ENCODE measurements at places on chromosomes 2 and 18. TPM values are rescaled to one million over a fixed set of nuclear protein-coding genes. Genes with fewer than 3 reads are reported as not detected.

TGFA gene
- polyA plus RNA-seq: 0.55 TPM

GPD2 gene
- polyA plus RNA-seq: 8.8 TPM

MPHOSPH10 gene
- polyA plus RNA-seq: 54.1 TPM

HOXD13 gene
- not detected for polyA plus RNA-seq

SOX11 gene
- 0.60 TPM for polyA plus RNA-seq

TMEFF2 gene
- 101 TPM for polyA plus RNA-seq

FAP gene
- polyA plus RNA-seq: 3.9 TPM

GRB14 gene
- 5.9 TPM for polyA plus RNA-seq

C2orf92 gene
- polyA plus RNA-seq: 2.0 TPM

MC4R gene
- not detected for polyA plus RNA-seq

BCL2 gene
- polyA plus RNA-seq: 1.8 TPM

TUBB8B gene
- polyA plus RNA-seq: not detected

SPC25 gene
- 7.0 TPM for polyA plus RNA-seq

STEAP3 gene
- polyA plus RNA-seq: not detected

DSG4 gene
- polyA plus RNA-seq: not detected

ALPI gene
- not detected for polyA plus RNA-seq

LHCGR gene
- not detected for polyA plus RNA-seq

CRYGD gene
- polyA plus RNA-seq: 0.42 TPM

TMEM17 gene
- polyA plus RNA-seq: 47.7 TPM

CFAP221 gene
- 29.3 TPM for polyA plus RNA-seq

BUB1 gene
- polyA plus RNA-seq: 1.7 TPM

TDRD15 gene
- polyA plus RNA-seq: not detected

STARD6 gene
- polyA plus RNA-seq: not detected

GPN1 gene
- polyA plus RNA-seq: 42.4 TPM

CD28 gene
- not detected for polyA plus RNA-seq

PHOSPHO2 gene
- polyA plus RNA-seq: 8.4 TPM

LAMA1 gene
- not detected for polyA plus RNA-seq

L3MBTL4 gene
- not detected for polyA plus RNA-seq

PDCD1 gene
- not detected for polyA plus RNA-seq

NAT8 gene
- not detected for polyA plus RNA-seq

NCKAP1 gene
- polyA plus RNA-seq: 155 TPM

SDC1 gene
- polyA plus RNA-seq: 9.0 TPM

CTNNA2 gene
- 26.9 TPM for polyA plus RNA-seq

KCNG3 gene
- polyA plus RNA-seq: 0.15 TPM

LBX2 gene
- polyA plus RNA-seq: not detected

C1QL2 gene
- polyA plus RNA-seq: not detected

GALNT3 gene
- not detected for polyA plus RNA-seq

FBXO36 gene
- 6.3 TPM for polyA plus RNA-seq

DNPEP gene
- 14.7 TPM for polyA plus RNA-seq

BMP10 gene
- not detected for polyA plus RNA-seq

SPP2 gene
- not detected for polyA plus RNA-seq

C2orf42 gene
- 14.4 TPM for polyA plus RNA-seq

MARCO gene
- not detected for polyA plus RNA-seq

CCDC68 gene
- polyA plus RNA-seq: not detected

HNMT gene
- 81.6 TPM for polyA plus RNA-seq

CRIM1 gene
- 4.4 TPM for polyA plus RNA-seq

MDH1B gene
- 11.8 TPM for polyA plus RNA-seq

ZNF396 gene
- polyA plus RNA-seq: 2.4 TPM

HIBCH gene
- 47.2 TPM for polyA plus RNA-seq

OSBPL6 gene
- polyA plus RNA-seq: 35.2 TPM

PLGLB1 gene
- polyA plus RNA-seq: 7.0 TPM

CHST9 gene
- not detected for polyA plus RNA-seq

UBXN4 gene
- 152 TPM for polyA plus RNA-seq

DYNAP gene
- not detected for polyA plus RNA-seq

CHRNG gene
- polyA plus RNA-seq: not detected

SERPINB3 gene
- not detected for polyA plus RNA-seq

SIX2 gene
- not detected for polyA plus RNA-seq

CYS1 gene
- polyA plus RNA-seq: 0.22 TPM

UGT1A6 gene
- not detected for polyA plus RNA-seq
